ENCODE measurements at places on chromosomes 1 and 21.
A peak's percentile ranks its signal among the peaks of the same experiment; 100 is the strongest.

- DNase-seq = no peak
These were observed 4.1 kb upstream of the AHCYL1 start for GRCh38 chr1:109980324-109981003.

DNA sequence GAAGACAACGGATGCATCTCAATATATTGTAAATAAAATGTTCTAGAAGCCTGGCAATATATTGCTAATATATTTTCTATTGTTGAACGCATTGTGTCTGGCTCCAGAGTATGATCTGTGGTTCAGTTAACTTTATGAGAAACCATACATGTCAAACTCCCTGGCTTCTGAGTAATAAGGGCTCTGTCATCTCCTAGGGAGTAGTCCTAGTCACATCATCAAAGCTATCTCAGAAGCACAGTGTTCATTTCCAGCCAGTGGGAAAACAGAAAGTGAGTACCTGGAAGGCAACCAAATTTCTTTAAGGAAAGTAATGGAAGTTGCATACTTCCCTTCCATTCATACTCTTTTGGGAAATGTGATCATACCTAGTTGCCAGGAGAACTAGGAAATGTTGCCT is 27.0 kb upstream of the ST6GALNAC5 start:
- no peak for DNase-seq

DNA sequence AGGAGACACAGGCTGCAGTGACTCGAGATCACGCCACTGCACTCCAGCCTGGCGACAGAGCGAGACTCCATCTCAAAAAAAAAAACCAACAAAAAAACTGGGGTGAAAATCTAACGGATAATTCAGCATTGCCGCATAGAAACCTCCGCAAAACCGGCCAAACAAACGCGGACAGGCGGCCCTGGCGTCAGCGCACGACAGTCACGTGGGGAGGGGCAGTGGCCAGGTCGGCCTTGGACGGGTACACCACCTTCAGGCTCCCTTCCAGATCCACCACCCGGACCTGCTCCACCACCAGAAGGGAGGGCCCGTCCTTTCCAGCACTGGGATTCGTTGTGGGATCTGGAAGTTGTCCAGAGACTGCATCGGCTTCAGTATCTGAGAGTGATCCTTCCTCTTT is 8.4 kb downstream of the SMIM1 start:
- DNase-seq = no peak

DNA sequence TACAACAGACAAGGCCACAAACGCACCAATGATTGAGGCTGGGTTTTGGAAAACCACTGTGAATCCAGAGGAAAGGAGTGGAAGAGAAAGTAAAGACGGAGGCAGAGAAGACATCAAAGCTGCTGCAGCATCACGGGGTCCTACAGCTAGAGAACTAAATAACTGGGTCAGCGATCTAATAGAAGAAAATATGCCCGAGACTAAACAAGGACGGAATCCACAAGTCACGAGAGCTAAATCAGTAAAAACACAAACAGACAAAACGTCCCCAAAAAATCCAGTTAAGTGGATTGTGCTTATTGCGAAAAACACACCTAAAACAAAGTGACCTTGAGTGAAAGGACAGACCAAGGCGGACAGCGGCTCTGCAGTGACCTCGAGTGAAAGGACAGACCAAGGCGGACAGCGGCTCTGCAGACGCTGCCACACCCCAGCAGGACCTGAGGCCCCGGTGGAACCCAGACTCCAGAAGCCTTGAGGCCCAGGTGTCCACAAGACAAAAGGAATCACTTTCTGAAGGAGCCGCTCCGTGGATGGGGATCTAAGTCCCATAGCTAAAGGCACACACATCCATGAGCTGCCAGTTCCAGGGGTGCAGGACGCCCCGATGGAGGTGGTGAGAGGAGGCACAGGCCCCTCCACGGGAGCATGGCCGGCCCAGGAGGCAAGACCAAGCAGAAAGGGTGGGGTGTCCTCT is 6.0 kb downstream of the FTCD start:
- no peak for DNase-seq

DNA sequence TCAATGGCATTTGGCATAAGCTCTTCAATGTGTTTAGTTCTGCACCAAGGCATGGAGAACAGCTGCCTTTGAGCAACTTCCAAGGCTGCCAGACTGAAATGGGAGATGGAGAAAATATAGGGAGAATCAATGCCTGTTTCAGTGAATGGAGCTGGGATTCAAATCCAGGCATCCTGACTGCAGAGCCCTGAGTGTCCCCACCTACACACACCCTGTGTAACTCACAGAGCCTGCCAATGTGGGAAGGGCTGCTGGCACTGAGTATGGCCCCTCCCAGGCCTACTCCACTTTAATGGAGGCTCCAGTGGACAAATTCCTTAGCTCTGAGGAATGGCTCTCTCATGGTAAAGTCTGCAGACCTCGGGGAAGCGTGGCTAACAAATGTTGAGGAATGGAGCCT is 145.6 kb upstream of the TNR start:
- no peak for DNase-seq

- DNase-seq = no peak
These were observed 16.4 kb downstream of the TP73 start for GRCh38 chr1:3668585-3669300.

- DNase-seq = no peak
These were observed 16.8 kb downstream of the IFFO2 start for GRCh38 chr1:18939398-18940302.

DNA sequence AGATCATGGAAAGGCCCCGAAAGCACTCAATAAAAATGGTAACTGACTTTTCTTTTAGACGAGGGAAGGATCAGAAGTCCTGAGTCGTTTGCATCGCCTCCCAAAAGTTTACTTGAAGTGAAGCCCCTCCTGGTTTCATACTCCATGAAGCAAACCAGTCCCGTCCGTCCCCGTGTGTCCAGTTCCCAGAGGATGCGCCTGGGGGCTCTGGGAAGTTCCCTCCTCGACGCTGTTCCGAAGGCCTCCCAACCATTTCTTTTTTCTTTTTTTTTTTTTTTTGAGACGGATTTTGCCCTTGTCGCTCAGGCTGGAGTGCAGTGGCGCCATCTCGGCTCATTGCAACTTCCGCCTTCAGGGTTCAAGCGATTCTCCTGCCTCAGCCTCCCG is 661 bp upstream of the OSCP1 start:
- DNase-seq = no peak

GRCh38 chr21:26425576-26425975 is 147.5 kb downstream of the CYYR1 start:
- DNase-seq = no peak

GRCh38 chr1:205672970-205673369 is 7.3 kb downstream of the SLC45A3 start:
- DNase-seq = no peak

GRCh38 chr1:105004515-105004914 is 1254.8 kb downstream of the AMY1C start:
- DNase-seq = no peak

DNA sequence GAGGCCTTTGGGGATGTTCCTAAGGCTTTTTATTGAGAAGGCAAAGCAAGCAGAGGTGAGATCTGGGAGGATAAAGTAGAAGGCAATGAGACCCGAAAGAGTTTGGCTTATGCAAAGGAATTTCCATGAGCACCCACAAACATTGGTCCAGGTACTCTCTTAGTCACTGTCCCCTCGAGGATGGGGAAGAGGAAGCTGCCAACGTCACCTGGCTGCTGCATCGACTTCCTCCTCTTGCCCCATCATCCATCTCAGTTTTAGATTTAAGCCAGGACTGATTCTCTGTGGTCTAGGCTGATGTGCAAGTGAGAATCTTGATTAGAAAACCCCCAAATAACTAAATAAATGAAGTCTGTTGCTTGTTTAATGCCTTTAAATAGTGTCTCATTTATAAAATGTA is 28.7 kb downstream of the RUNX1 start:
- DNase-seq = no peak

DNA sequence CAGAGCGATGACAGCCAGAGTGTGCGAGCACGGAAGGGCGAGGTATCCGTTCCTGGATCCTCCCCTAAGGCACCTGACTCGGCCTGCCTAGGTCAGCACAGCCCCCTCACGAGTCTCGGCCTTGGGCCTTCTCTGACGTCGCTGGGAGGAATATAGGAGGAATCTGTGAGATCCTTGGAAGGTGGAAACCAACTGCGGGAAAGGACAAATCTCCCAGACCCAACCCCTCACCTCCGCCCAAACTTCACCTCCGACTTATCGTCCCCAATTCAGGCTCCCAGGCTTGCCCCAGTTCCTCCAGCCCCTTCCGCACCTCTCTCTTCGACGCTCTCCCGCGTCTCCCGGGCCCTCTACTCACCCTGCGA is 494 bp downstream of the APH1A start:
- peak; percentile 71 for DNase-seq

DNA sequence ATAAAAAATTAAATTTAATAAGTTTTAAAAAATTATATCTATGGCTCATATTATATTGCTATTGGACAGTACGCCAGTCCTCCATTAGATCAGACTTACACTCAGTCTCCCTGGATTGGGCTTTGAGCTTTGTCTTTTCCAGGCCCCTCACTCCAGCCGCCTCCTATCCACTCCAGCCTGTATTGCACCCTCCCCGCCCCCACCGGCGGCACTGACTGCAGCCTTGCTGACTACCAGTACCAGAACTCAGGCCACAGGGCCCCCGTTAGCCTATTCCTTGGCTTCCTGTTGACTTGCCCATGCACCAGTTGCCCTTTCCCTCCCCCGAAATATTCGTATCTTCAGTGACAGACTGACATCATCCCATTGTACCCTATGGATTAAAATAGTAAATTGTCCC is 127.9 kb downstream of the CSMD2 start:
- DNase-seq = no peak

DNA sequence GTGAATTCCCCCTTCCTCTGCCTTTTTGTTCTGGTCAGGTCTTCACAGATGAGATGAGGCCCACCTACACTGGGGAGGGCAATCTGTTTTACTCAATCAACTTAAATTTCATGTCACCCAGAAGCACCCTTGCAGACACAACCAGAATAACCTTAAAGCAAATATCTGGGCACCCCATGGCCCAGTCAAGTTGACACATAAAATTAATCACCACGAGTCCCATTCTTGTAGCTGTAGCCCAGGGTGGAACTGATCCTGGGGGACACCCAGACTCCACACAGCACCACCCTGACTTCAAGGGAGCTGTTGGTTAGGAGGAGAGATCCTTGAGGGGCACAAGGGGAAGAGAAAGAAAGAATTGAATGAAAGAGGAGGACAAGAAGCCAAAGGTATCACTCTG is 23.1 kb downstream of the CAPN9 start:
- DNase-seq = no peak

GRCh38 chr1:54951810-54952226 is 28.6 kb upstream of the TMEM61 start:
- DNase-seq = no peak

DNA sequence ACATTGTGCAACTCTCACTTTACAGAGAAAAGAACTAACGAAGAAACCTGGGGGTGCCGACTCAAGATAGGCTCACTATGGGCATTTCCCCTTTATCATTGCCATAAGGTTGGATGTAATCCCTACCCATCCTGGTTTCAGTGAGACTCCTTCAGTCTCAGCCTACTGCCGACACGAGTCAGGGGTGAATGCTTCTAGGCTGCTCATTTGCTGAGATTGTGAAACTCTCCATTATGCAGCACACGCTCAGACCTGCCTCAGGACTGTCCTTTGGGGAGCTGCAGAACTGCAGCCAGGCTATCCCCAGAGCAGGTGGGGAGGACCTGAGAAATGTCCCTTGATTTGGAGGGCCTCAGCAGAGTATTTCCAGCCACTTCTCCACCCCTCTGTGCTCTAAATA is 22.2 kb downstream of the TSHB start:
- DNase-seq = no peak

DNA sequence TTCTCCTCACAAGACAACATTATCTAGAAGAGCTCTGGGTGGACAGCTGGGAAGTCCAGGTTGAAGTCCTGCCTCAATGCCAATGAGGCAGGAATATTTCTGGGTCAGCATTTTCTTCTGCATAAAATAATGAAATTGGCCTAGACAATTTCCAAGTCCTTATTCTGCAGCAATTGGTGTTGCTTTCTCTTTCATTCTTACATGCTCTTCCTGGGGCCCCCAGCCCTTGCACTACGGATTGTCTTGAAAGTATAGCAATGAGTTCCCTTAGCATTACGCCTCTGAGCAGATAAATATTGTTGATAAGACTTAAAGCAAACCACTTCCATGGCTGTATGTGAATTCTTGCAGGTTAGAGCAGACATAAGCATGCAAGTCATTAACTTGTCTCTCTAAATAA is 188.5 kb downstream of the TGFBR3 start:
- peak; percentile 83 for DNase-seq

GRCh38 chr1:205291596-205291995 is 29.9 kb downstream of the NUAK2 start:
- no peak for DNase-seq

DNA sequence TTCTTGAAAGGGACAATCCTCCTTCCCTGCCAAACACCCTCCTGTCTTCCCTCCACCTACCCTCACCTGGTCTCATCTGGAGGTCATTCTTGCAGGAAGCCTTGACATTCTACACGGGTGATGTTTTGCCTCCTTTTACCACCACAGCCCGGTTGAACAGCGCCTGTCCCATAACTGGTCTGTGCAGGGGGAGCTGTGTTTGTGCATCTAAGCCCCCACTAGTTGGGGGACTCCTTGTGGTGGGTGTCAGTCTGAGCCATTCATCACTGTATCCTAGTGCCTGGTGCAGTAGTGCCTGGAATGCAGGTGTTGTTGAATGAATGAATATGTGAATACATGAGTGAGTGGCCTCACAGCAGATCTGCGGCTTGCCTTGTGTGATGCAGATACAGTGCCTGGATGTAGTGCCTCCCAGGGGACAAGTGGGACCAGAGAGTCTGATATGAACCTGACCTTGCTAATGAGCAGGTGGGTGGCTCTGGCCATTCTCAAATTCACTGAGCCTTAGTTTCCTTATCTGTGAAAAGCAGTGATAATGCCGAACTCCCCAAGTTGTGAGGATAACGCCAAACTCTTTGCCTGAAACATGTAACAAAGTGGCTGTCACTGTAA is 79.8 kb downstream of the OMA1 start:
- no peak for DNase-seq

- DNase-seq = no peak
These were observed 1.9 kb upstream of the ATG4C start for GRCh38 chr1:62781841-62782543.

DNA sequence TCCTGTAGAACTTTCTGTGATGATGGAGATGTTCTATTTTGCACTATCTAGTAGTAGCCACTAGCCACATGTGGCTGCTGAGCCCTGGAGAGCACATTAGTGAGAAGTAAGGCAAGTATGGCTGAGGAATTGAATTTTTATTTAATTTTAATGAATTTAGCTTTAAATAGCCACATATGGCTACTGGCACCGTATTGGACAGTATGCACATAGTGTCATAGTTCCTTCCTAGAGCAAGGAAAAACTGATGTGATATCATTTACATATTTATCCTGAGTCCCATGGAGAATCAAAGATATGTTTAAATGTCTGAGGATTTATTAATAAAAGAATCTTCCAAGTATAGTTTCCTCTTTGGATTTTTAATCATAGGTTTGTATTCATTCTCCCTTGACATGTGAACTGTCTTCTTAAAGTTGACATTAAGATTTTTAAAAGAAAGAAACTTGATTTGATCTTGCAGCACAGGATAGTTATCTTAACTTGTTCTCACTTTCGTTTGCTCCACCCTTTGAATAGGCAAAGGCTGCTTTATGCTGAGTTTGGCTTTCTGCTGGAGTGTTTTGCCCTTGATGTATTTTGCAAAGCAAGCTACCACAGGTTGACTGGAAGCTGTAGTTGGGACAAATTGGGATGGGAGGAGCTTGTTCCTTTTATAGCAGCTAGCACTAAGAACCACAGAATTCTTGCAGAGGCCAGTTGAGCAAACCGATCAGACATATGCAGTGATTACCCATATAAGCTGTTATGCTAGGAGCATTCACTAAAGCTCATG is 129.7 kb downstream of the VPS13D start:
- no peak for DNase-seq

Data from activated CD8-positive, alpha-beta memory T cell treated with anti-CD3 and anti-CD28 coated beads, Interleukin-2, amount 10 ng/mL, durations not matched to agents 7 days and 5 days (primary cell).